Effector CD4-positive, alpha-beta T cell (primary cell): ENCODE measurements at places on chromosomes 1 and 21.

- DNase-seq: no peak
Observed at GRCh38 chr1:34419663-34420136, 243.0 kb downstream of the C1orf94 start.

GRCh38 chr21:42370894-42371654 lies 4.7 kb upstream of the TFF1 start:
- DNase-seq: no peak

GRCh38 chr1:61448914-61449313 lies 276.0 kb downstream of the TM2D1 start:
- no peak for DNase-seq

GRCh38 chr1:210233216-210233494 lies 559 bp downstream of the SERTAD4 start:
- DNase-seq: no peak

GRCh38 chr1:97038410-97038809 lies 316.8 kb downstream of the PTBP2 start:
- no peak for DNase-seq

DNA sequence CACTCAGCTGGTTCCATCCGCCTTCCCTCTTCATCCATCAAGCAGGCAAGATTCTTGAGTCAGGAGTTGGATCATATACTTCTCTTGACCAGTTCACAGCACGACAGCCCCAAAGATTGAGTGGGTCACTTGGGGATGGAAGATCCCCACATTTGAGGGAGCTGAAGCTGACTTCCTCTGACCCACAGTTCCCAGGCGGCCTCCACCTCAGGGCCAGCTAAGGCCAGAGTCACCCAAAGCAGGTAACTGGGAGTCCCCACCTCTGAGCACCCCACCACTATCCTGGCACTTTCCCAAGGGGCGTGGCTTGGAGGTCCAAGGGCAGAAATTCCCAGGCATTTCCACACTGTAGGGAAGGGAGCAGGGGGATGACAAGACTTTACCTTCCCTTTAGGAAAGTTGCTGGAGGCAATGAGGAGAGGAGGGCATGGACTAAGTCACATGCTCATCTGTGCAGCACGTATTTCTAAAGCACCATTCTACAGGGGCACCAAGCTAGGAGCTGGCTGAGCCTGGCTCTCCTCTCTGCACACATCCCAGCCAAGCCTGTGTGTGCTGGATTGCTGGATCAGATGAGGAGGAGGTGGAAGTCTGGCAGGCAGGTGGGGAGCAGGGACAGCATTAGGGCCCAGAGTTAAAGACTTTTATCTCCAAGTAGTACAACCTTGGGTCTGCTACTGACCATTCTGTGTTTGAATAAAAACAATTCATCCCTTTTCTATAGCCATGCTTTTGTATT lies 1.3 kb upstream of the RD3 start:
- no peak for DNase-seq
